ENCODE measurements at places on chromosomes 2 and 18. TPM values are rescaled to one million over a fixed set of nuclear protein-coding genes. Genes with fewer than 3 reads are reported as not detected.

FLACC1 gene
- total RNA-seq = 1.5 TPM

AMER3 gene
- total RNA-seq = not detected

C1QL2 gene
- total RNA-seq = not detected

ASXL3 gene
- not detected for total RNA-seq

LIMS2 gene
- 5.8 TPM for total RNA-seq

MSGN1 gene
- 0.44 TPM for total RNA-seq

ARHGEF33 gene
- not detected for total RNA-seq

YES1 gene
- total RNA-seq = 81.9 TPM

STARD6 gene
- total RNA-seq = not detected

RFTN2 gene
- not detected for total RNA-seq

M1AP gene
- not detected for total RNA-seq

TIMM21 gene
- 41.9 TPM for total RNA-seq

COA5 gene
- total RNA-seq = 37.0 TPM

GRB14 gene
- total RNA-seq = 0.25 TPM

ZNF804A gene
- not detected for total RNA-seq

CD8B gene
- total RNA-seq = not detected

SIX3 gene
- total RNA-seq = not detected

INPP1 gene
- total RNA-seq = 7.8 TPM

CFAP210 gene
- total RNA-seq = not detected

KIF5C gene
- 9.3 TPM for total RNA-seq

EMILIN2 gene
- 0.06 TPM for total RNA-seq

CNDP2 gene
- 78.9 TPM for total RNA-seq

PSMA8 gene
- total RNA-seq = not detected

SERPINB2 gene
- total RNA-seq = not detected

ZNF513 gene
- 23.3 TPM for total RNA-seq

STON1 gene
- total RNA-seq = 0.43 TPM

SLC4A5 gene
- not detected for total RNA-seq

CFAP221 gene
- 2.7 TPM for total RNA-seq

IL36RN gene
- total RNA-seq = not detected

GALR1 gene
- not detected for total RNA-seq

NT5C1B gene
- not detected for total RNA-seq

PMAIP1 gene
- 0.27 TPM for total RNA-seq

LPIN1 gene
- 12.7 TPM for total RNA-seq

Measured in G401 (cell line).